ENCODE measurements at places on chromosomes 13 and 19. TPM values are rescaled to one million over a fixed set of nuclear protein-coding genes. Genes with fewer than 3 reads are reported as not detected.

The OR4F17 gene
- total RNA-seq = not detected

GRCh38 chr19:34171539-34171876 lies 796 bp upstream of the LSM14A start:
- H3K4me3 ChIP-seq = peak overlapping the region; percentile 85
- peak overlapping the region; percentile 98 for H3K27ac ChIP-seq
- no peaks in the 10 kb centered on the region for H3K27me3 ChIP-seq
- H3K4me1 ChIP-seq = peaks cover 23% of the 10 kb centered on the region

GRCh38 chr13:111666164-111666776 lies 345.8 kb downstream of the TEX29 start:
- no peak overlapping the region for H3K27ac ChIP-seq
- no peaks in the 10 kb centered on the region for H3K4me1 ChIP-seq
- H3K36me3 ChIP-seq = no peaks in the 10 kb centered on the region

DNA sequence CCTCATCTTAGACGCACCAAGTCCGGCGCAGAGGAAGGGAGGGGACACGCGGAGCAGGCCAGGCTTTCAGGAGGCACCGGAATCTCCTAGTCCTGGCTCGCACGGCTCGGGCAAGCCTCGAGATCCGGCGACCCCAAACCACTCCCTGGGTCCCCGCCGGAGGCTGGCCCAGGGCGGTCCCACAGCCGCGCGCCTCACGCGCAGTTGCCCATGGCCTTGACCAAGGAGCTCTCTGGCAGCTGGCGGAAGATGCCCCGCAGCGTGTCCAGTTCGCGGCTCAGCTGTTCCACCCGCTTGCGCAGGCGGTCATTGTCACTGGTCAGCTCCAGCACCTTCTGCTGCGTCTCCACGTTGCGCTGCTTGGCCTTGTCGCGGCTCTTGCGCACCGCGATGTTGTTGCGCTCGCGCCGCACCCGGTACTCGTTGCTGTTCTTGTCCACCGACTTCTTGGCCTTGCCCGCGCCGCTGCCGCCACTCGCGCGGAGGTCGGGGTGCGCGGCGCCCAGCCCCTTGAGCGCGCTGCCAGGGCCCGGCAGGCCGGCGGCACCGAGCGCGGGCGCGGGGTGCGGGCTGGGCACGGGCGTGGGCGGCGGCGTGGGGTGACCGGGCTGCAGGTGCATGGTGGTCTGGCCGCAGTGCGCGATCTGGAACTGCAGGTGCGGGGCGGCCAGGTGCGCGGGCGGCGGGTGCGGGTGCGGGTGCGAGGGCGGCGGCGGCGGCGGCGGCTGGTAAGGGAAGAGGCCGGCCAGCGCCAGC lies 1.0 kb downstream of the CEBPA start:
- peaks cover 13% of the 10 kb centered on the region for H3K27me3 ChIP-seq
- no peak for DNase-seq
- H3K27ac ChIP-seq = no peak overlapping the region
- peak overlapping the region; percentile 73 for H3K4me3 ChIP-seq
- peaks cover 42% of the 10 kb centered on the region for H3K4me1 ChIP-seq

GRCh38 chr13:114063545-114064449 lies 68.6 kb downstream of the RASA3 start:
- peak overlapping the region; percentile 29 for H3K4me3 ChIP-seq
- H3K4me1 ChIP-seq = peaks cover 14% of the 10 kb centered on the region
- H3K27ac ChIP-seq = peak overlapping the region; percentile 82
- peaks cover 4% of the 10 kb centered on the region for H3K27me3 ChIP-seq

- H3K27me3 ChIP-seq = no peaks in the 10 kb centered on the region
- H3K4me1 ChIP-seq = peaks cover 9% of the 10 kb centered on the region
- no peak overlapping the region for H3K27ac ChIP-seq
- DNase-seq = no peak
- H3K36me3 ChIP-seq = no peaks in the 10 kb centered on the region
Observed at GRCh38 chr13:28058866-28059613, 41.3 kb downstream of the FLT3 start.

GRCh38 chr19:10881403-10882107 lies 10.2 kb downstream of the CARM1 start:
- H3K4me3 ChIP-seq = peak overlapping the region; percentile 26
- H3K27me3 ChIP-seq = no peaks in the 10 kb centered on the region
- no peak for DNase-seq

The CYP2A7 gene
- not detected for total RNA-seq
